Brain microvascular endothelial cell (primary cell): ENCODE measurements at places on chromosomes 4 and X.
A peak's percentile ranks its signal among the peaks of the same experiment; 100 is the strongest.

GRCh38 chrX:39442332-39442731 lies 641.1 kb downstream of the MID1IP1 start:
- DNase-seq = no peak

- no peak for DNase-seq
These were observed 19.0 kb downstream of the SMPX start for GRCh38 chrX:21738950-21739287.

GRCh38 chr4:26407476-26407875 lies 82.8 kb downstream of the CCKAR start:
- DNase-seq = no peak

GRCh38 chr4:39146211-39146610 lies 36.1 kb upstream of the WDR19 start:
- DNase-seq = no peak

- DNase-seq = peak; percentile 4
These were observed 736.1 kb upstream of the ADGRL3 start for GRCh38 chr4:60463857-60464502.

DNA sequence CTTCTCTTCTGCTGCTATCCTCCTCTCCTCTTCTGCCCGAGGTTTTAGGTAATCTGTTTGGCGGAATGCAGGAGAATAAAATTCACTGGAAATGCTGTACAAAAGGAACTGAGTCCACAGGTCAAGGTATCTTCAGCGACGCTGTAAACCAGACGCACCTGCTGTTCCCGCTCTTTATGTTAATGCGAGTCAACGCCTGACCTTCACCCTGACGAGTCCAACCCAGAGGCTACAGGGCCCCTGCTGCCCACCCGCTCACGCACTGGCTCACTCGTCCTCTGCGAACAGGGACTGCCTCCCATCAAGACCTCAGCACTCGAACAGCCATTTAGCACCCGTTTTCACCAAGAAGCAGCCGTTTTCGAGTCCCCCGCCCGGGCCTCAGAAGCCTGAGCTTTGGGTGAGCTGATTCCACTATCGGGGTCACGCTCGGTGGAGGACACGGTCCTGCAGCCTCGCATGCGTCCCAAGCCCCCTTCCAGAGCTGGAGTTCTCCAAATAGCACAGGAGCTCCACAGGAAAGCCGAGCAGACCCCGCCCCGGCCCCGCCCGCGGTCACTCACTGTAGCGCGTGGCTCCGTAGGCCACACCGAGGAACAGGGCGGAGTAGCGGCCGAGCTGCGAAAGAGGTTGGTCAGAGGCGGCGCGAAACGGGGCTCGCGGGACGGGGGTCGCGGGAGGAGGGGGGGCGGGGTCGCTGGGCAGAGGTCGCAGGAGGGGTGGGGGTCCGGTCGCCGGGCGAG lies 556 bp downstream of the ATP5ME start:
- DNase-seq = peak; percentile 18

- no peak for DNase-seq
These were observed 839 bp downstream of the STK26 start for GRCh38 chrX:132023896-132024386.

- DNase-seq = no peak
These were observed 7.1 kb upstream of the TMEM35A start for GRCh38 chrX:101071582-101071981.

GRCh38 chr4:144716778-144717177 lies 70.8 kb downstream of the HHIP start:
- DNase-seq = no peak

GRCh38 chrX:102659790-102660757 lies 8.8 kb downstream of the GPRASP1 start:
- DNase-seq = peak; percentile 70

GRCh38 chr4:123170843-123171242 lies 225.8 kb upstream of the SPRY1 start:
- DNase-seq = no peak

DNA sequence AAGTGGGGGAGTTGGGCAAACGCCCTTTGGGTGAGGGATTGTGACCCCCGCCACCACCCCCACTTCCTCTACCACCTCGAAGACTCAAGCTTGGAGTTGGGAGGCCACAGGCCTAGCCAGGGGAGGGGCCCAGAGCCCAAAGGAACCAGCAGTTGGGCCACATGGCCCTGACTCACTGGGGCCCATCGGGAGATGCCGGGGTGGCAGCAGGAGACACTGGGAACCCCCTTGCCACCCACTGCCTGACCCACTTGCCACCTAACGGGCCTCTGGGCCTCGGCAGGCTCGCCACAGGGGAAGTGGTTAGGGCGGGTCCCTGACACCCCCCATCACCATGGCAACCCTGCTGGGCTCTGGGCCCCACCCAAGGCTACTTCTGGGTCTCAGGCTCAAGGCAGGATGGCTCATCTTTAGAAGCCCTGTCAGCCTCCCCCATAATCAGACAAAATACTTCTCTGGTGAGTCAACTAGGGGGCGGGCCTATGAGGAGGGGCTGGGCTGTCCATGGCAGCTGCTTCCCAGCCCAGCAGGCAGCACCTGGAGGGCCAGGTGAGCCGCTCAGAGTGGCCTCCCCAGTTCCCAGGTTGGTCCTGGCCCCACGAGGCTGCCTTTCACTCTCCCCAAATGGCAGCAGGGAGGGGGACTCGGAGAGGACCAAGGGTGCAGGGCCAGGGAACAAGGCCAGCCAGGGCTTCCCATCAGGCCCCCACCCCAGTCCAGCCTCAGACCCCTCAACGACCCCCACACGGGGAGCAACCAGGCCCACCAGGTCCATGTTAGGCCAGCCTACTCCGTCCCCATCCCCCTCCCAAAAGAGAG lies 5.6 kb downstream of the FLNA start:
- DNase-seq = peak; percentile 89

- DNase-seq = no peak
These were observed 525.4 kb upstream of the HS3ST1 start for GRCh38 chr4:11954093-11954492.

GRCh38 chr4:120965938-120966337 lies 43.4 kb upstream of the PRDM5 start:
- DNase-seq = no peak

- DNase-seq = peak; percentile 3
These were observed 83.4 kb upstream of the MID1IP1 start for GRCh38 chrX:38717871-38718270.

DNA sequence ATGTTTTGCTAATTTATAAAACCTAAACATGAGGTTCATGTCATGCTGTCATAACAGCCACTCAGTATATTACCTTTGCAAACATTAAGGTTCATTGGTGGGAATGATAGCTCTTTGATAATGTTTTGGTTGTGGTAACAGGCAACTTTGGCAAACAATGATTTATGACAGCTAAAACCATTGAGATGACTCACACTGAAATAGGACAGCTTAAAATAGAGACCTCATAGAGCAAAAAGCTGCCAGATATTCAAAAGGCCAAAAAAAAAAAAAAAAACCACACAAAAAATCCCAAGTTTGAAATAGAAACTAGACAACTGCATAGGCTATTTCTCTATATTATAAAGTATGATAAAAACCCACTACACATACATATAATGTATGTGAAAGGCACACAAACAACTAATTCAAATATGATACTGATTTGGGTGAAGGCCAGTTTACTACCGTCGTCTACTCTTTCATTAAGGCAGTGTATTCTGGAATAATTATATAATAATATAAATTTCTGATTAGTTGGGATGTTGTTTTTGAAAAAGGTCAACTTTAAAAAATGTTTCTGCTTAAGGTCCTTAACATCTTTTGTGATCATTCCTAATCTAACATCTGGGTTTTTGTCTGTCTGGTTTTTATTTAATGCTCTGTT lies 646.0 kb upstream of the PITX2 start:
- peak; percentile 1 for DNase-seq

DNA sequence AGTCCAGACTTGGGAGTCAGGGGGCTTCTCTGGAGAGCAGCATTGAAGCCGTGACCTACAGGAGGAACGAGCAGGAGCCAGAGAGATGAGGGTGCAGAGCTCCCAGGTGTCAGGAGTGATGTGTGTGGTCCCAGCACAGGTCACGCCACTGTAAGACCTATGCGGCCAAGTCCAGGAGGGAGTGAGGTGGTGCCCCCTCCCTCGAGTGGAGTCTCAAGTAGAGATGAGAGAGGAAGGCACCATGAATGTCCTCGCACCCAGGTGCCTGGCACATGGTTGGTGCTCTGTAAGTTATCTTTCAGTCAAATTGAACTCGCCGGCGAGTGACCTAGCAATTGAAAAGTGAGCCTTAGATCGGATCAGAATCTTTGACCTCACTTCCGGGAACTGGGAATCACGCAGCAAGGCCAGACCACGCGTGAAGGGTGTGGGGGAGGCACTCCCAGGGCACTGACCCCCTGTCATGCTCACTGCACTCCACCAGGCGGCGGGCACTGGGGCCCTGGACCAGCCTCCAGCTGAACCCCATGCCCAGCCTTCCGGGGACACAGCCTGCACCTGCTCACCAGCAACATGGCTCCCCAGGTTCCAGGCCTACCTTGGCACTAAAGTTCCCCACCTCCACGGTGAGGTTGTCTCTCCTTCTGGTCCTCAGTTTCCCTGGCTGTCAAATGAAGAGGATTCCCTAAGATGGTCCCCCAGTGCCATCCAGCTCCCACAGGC lies 127.4 kb downstream of the HMX1 start:
- DNase-seq = no peak

DNA sequence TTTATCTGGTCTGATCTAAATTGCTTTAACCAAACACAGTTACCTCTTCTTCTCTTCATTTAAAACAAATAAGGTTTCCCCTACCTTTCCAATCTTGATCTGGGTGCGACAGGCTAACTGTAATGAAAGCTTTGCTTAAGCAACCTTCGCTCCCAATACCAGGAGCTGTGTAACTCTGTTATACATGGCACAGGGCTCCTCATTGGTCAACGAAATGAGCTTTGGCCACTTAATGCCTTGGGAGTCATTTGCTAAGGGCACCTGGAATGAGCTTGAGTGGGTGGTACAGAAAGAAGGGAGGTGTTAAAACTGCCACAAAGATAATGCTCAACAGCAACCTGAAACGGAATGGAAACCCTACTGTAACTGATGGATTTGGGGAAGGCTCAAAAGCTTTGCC lies 140.5 kb downstream of the CHRNA9 start:
- no peak for DNase-seq

GRCh38 chrX:25015486-25016360 lies at the start of gene ARX:
Gene ARX, minus strand, starts transcription at chrX:25015965. Its CDS starts 228 bp downstream, at chrX:25015737.
- no peak for DNase-seq

DNA sequence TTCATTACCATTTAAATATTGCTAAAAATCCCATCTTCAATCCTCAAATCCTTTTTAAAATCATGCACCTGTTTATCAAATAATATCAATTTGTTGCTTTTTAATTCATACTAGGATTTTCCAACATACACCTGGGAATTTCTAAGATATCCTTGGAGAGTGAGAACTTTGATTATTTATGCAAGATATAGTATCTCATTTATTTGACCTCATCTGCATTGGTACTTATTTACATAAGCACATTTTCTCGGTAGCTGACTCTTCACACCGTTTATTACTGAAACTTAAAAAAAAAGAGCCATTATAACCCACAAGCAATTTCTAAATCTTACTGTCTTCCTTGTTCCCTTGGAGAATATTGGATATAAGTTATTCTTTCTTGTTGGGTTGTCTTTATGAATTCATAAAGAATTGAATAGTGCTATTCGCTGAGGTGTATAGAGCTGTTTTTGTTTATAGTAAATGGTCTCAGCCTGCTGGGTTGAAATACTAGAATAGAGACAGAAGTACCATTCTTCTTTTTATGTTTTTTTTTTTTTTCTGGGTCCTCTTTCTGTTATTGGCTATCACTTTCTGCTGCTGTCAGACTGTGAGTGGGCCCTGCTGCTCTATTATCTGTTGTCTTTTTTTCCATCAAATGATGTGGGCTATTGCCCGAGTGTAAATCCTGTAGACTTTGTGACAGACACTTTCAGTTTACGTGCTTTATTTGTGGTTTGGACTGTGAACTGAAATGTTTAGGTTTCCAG lies 2.9 kb downstream of the UGT8 start:
- no peak for DNase-seq

- DNase-seq = peak; percentile 45
These were observed 118.2 kb upstream of the KIT start for GRCh38 chr4:54539500-54540029.

DNA sequence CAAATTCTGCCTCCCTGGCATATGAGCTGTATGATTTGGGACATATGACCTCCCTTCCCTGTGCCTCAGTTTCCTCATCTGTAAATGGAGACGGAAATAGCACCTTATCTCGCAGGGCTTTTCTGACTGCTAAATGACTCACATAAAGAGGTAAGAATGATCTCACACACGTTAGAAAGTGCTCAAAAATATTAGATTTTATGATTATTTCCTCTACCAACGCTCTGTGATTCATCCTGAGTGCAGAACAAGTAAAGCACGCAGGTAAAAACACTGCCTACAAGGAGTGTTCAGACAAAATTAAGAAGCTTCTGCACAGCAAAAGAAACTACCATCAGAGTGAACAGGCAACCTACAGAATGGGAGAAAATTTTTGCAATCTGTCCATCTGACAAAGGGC lies 21.1 kb downstream of the ACSL1 start:
- DNase-seq = no peak

DNA sequence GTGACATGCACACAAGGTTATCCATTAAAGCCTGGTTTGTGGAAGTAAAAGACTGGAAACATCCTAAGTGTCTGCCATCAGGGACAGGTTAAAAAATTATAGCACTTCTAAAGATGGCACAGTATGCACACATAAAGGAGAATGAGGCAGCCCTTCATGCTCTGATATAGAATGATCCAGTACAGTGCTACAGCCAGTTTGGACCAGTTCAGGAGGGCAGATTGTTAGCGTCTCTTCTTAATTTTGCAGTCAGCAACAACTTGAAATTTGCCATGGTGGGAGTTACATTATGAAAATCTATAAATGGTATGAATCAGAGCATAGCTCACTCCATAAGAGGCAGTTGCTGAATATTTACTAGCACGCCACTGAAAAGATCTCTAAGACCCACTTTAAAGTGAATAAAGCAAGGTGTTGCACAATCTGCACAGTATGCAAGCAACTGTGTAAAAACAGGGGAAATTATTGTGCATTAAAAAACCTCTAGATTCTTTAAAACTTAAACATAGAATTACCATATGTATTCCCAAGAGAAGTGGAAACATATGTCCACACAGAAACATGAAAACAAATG lies 20.3 kb upstream of the SOD3 start:
- no peak for DNase-seq

GRCh38 chrX:9745417-9746115 lies 20.1 kb downstream of the GPR143 start:
- DNase-seq = peak; percentile 47

- DNase-seq = no peak
These were observed 182.1 kb downstream of the SH3KBP1 start for GRCh38 chrX:19705196-19705769.

DNA sequence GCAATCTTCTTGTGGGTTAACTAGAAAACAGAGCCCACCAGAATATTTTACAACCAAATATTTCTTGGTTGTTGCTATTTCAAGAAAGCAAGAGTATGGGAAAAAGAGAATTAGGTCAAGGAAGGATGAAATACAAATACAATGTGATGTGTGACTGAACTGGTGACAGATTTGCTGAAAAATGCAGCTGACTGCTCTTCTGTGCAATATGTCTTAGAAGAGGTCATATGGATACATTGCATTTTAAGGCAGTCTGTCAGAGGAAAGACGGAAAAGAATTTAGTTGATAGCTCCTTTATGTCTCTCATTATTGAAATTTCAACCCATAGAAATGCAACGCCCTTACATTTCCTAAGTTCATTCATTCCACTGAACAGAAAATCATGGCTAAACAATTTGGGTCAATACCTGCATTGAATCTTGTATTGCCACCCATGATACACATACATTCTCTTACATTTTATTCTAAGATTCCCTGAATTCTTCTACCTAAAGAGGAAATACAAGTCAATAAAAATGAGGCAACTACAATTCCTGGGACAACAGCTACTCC lies 423.1 kb downstream of the ADAM29 start:
- DNase-seq = no peak

GRCh38 chrX:48972220-48973164 lies 848 bp upstream of the KCND1 start:
- peak; percentile 37 for DNase-seq
